ENCODE measurements at places on chromosomes 3 and 15.

DNA sequence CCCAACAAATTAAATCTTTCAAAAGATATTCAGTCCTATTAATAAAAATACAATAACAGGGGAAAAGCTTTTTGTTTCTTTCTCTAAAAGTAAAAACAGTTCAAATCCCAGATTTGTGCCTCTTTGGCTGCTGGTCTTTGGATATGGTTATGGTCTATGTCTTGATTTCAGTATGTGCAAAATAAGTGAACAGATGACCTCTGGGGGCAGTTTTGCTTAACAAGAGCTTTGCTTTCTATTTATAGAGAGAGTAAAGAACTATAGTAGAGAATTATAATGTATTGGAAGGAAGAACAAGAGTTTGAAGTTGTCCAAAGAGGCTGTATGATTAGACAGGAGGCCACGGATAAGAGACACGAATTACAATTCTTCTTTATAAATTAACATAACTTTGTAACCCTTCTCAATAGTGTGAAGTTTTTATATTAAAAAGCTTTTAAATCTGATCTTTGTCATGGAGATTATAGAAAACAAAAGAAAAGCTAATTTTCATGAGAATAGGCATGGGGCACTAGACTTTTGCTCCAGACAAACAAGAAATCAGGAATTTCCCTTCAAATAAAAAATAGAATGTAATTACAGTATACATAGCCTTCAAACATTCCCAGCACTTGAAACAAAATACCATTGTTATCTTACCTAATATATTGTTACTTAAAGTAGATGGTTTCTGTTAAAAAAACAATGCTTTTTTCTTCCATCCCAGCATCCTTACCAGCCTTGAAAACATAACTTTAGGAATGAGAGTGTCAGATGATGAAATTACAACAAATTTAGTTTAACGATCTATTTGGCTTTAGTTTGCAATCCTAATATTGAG, 432.7 kb upstream of the ARHGEF26 start:
- no peak for DNase-seq

- no peak for DNase-seq
Observed at GRCh38 chr15:85276508-85276907, 103.9 kb upstream of the AKAP13 start.

- DNase-seq, result no peak
Observed at GRCh38 chr3:38343797-38344594, 2.6 kb upstream of the XYLB start.

- DNase-seq, result no peak
Observed at GRCh38 chr3:160372780-160373179, 26.2 kb downstream of the IFT80 start.

DNA sequence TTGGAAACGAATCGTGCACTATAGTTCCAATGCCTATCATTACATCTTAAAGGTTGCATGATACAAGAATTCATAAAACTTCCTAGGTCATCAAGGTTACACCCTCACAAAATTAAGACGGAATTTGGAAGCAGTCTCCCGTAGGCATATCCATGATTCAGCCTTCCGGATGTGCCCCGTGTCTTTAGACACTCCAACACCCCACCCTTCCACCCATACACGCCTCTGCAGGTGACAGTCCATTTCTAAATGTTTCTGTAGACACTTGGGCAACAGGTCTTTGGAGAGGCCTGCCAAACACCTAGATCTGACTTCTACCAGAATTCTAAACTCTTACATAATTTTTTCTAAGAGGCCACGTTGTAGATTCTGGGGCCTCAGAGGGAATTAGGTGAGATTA, 49.8 kb downstream of the LDHAL6B start:
- no peak for DNase-seq

- DNase-seq, result no peak
Observed at GRCh38 chr15:73021139-73021621, 31.1 kb upstream of the NEO1 start.

DNA sequence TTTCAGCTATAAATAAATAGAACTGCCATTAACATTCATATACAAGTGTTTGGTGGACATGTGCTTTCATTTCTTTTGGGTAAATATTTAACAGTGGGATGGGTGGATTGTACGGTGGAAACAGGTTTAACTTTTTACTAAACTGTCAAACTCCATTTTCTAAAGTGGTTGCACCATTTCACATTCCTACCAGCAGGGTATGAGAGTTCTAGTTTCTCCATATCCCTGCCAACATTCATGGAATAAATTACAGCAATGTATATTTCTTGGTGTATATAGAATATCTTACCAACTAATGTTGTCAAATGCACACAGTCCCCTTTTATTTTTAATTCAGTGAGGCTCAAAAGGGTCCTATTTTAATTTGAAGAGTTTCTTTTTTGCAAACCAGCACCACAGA, 71.3 kb upstream of the CTXND1 start:
- no peak for DNase-seq

All from NCI-H748 treated with DMSO at 0.1 percent for 48 hours (cell line).